ENCODE measurements at places on chromosomes 11 and 22.

GRCh38 chr22:34036931-34037330 is 116.7 kb upstream of the LARGE1 start:
- DNase-seq = no peak

- no peak for DNase-seq
These were observed 64.8 kb downstream of the UBASH3B start for GRCh38 chr11:122720107-122720881.

GRCh38 chr11:22984045-22984444 is 123.8 kb upstream of the CCDC179 start:
- no peak for DNase-seq

- no peak for DNase-seq
These were observed 107.2 kb downstream of the TSPAN18 start for GRCh38 chr11:44833877-44834452.

GRCh38 chr22:42177891-42178336 is 47.3 kb upstream of the CYP2D6 start:
- no peak for DNase-seq

GRCh38 chr22:40434745-40435144 is 64.4 kb downstream of the SGSM3 start:
- DNase-seq = no peak

DNA sequence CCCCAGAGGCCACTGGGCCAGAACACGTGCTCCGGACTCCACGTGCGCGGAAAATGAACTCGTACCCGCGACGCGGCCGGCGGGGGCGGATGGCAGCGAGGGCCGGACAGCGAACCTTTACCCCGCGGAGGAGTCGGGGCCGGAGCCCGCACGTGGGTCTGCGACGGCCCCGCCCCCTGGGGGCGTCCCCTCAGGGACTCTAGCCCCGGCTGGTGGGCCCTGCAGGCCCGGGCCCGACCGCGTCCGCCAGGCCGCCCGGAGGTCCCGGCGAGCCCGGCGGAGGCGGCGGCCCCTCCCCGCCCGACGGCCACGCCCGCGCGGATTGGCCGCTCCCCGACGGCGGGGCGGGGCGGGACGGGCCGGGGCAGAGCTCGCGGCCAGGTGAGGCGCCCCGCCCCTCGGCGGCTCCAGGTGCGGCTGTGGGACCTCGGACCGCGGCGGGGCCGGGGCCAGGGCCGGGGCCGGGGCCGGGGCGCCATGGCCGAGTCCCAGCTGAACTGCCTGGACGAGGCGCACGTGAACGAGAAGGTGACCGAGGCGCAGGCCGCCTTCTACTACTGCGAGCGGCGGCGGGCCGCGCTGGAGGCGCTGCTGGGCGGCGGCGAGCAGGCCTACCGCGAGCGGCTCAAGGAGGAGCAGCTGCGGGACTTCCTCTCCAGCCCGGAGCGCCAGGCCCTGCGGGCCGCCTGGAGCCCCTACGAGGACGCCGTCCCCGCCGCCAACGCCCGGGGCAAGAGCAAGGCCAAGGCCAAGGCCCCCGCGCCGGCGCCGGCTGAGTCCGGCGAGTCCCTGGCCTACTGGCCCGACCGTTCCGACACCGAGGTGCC is at the start of gene FAM83F:
TSS of gene FAM83F (plus strand) at position 389 of the 827 bp plus-strand sequence. CDS start at position 478, 89 bp downstream.
- no peak for DNase-seq

GRCh38 chr11:78339483-78339882 is 78.1 kb downstream of the GAB2 start:
- no peak for DNase-seq

DNA sequence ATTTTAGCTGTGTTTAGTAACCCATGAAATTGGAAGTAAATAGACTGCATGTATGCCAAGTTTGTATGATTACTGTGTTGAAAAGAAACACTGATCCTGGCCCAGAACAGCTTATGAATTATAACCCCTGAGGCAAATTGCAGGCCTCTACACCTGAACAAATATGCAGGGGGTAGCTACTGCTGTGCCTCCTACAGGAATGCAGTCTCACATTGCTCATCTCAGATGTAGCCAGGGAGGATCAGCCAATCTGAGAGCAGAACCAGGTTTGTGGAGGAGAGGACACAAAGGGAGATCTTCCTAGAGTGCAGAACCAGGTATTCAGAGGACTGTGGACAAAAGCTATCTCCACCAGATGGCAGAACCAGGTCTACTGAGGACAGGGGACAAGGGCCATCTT is 442.2 kb upstream of the DDI1 start:
- DNase-seq = no peak

- peak; percentile 91 for DNase-seq
These were observed 9.2 kb upstream of the RBM14 start for GRCh38 chr11:66607126-66607834.

DNA sequence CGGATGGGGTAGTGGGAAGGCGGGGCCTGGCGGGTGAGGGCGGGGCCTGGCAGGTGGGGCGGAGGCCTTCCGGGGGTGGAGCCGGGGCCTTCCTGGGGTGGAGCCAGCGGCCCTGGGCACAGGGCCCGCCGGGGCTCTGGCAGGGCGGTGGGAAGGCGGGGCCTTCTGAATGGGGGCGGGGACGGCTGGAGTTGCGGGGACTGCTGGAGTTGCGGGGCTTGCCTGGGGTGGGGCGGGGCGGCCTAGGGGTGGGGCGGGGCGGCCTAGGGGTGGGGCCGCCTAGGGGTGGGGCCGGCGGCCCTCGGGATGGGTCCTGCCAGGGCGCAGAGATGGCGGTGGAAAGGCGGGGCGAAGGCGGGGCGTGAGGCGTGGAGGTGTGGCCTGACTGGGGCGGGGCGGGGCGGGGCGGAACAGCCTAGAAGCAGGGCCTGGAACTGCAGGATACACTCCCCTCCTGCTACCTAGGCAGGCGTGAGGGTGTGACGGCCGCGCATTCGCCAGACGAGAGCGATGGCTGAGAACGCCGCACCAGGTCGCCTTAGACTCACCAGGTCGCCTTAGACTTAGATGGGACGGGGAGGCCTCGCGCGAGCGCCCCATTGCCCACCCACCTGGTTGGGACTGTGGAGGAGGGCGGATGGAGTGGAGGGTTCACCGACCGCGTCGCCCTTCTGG is 19.3 kb downstream of the RRP7A start:
- DNase-seq = peak; percentile 70

DNA sequence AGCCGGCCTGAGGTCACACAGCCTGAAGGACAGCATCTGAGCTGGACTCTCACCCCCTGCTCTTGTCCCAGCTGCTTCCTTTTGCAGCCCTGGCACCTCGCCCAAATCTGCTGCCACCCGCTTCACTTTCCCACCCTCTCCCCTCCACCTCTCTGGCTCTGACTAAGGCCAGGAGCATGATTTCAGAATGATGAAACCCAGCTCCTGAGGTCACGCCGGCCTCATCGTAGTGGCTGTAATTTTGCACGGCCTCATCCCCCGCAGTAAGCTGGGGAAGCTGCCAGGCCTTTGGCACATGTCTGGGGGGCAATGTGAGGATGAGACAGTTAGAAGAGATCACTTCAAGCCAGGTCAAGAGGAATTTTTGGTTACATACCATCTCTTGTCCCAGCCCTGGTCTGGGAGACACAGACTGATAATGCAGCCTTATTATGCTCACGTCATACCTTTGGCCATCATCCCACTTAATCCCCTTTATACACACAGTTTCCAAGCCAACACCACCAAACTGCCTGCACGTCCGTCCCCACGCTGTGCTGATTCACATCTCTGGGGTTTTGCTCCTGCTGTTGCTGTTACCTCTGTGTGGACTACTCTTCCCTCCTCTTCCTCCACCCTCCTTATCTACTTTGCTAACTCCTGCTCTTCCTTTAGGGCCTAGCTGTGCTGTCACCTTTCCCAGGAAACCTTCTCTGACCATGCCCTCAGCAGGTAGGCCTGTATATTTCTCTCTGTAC is 58.1 kb downstream of the CHRDL2 start:
- peak; percentile 91 for DNase-seq

DNA sequence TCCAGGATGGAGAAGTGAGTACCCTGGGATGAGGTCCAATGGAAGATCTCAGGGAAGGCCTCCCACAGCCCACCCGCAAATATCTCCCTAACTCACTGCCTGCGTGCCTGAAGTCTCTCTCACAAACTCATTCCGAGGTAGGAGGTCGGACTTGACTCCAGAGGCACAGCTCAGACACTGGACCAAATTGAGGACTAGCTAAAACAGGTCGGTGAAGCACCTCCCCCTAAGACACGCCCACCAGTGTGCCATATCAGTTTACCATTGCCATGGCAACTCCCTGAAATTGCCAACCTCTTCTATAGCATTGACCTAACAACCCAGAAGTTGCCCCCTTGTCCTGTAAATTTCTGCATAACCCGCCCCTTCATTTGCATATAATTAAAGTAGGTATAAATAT is 17.5 kb downstream of the RPL3 start:
- DNase-seq = no peak

- peak; percentile 68 for DNase-seq
These were observed 17.4 kb downstream of the LIMK2 start for GRCh38 chr22:31229402-31230079.

DNA sequence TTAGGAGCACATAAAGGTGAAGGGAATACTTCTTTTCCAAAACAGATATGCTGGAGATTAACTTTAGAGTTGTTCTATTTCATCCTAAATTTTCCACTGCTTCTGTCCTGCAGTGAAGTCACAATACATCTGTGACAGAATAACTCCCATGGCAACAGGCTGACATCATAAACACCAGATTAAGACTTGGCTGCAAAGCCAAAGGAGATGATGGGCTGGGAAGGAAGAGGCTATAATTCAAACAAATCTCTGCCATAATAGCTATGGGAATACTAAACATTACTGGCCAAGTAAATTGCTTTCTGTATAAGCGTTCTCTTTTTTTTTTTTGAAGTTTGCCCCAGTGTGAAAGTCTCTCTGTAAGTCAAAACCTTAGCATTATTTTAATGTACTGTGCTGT is 107.7 kb downstream of the CADM1 start:
- DNase-seq = no peak

DNA sequence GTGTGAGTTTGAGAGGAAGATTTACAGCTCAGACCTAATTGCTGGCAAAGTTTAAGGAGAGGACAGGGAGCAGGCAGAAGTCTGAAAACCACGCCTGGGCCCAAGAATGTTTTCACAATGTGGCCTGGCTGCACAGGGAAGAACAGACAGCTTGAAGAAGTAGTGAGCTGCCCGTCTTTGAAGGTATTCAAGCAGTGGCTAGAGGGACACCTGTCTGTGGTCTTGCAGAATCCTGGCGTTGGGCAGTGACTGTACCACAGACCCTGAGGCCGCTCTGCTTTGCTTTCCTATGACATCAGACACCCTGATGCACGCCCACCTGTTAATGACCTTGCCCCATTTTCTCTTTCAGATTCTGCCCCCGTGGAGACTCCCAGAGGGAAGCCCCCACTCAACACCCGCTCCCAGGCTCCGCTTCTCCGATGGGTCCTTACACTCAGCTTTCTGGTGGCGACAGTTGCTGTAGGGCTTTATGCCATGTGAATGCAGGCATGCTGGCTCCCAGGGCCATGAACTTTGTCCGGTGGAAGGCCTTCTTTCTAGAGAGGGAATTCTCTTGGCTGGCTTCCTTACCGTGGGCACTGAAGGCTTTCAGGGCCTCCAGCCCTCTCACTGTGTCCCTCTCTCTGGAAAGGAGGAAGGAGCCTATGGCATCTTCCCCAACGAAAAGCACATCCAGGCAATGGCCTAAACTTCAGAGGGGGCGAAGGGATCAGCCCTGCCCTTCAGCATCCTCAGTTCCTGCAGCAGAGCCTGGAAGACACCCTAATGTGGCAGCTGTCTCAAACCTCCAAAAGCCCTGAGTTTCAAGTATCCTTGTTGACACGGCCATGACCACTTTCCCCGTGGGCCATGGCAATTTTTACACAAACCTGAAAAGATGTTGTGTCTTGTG is 6.6 kb upstream of the MCM5 start:
- no peak for DNase-seq

GRCh38 chr22:19822301-19823117 is 32.2 kb downstream of the GNB1L start:
- no peak for DNase-seq

DNA sequence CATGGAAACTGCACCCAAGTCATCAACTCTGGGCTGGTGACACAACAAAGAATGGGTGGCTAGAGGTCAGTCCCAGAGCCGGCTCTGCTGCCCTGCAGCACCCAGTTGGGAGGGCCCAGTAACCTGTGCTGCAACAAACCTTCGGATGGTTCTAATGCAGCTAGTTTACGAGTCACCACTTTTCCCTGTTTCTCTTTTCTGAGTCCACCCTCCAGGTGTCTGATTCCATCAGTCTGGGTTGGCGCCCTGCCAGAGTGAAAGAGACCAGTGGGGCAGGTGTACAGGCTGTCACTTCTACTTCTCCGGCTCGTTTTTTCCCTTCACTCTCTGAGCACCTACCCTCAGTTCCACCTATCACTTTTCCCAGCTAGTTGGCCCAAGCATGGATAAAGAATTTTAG is 572.9 kb downstream of the NTM start:
- no peak for DNase-seq

- DNase-seq = no peak
These were observed 1.9 kb downstream of the CDON start for GRCh38 chr11:126060757-126061171.

GRCh38 chr11:85114786-85115185 is 512.4 kb downstream of the DLG2 start:
- DNase-seq = no peak

GRCh38 chr22:46588279-46589140 is 31.7 kb upstream of the GRAMD4 start:
- no peak for DNase-seq

GRCh38 chr22:29090039-29090438 is 17.2 kb downstream of the KREMEN1 start:
- no peak for DNase-seq

DNA sequence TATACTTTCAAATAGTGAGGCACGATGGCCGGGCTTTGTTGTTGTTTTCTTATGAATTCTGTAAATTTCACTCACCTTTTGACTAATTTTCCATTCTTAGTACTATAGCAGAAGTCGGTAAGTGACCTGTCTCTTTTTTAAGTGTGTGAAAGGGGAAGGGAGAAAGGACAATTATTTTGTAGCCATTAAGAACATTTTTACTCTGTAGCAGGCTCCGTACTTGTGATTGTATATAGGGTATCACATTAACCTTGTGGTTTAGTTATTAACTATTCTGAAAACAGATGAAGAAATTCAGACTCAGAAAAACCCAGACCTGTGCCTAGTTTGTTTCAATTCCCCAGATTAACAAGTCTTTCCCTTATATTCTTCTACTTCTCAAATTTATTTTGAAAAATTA is 78.7 kb downstream of the CASP12 start:
- no peak for DNase-seq

DNA sequence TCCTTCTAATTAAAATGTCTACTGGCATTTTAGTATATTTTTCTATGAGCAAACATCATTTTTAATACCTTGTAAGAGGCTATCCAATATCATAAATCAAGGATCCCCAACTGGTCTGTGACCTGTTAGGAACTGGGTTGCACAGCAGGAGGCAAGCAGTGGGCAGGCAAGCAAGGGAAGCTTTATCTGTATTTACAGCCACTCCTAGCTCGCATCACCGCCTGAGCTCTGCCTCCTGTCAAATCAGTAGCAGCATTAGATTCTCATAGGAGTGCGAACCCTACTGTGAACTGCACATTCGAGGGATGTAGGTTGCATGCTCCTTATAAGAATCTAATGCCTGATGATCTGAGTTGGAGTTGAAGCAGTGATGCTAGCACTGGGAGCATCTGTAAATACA is 70.2 kb upstream of the CREB3L1 start:
- no peak for DNase-seq

- DNase-seq = peak; percentile 61
These were observed 603 bp upstream of the ZFTA start for GRCh38 chr11:63769042-63769713.

All from right atrium auricular region (tissue), 2 donors.